ENCODE measurements at places on chromosomes 6 and 20.

GRCh38 chr6:93242049-93242448 lies 177.3 kb downstream of the EPHA7 start:
- DNase-seq: no peak

GRCh38 chr20:49584418-49585382 lies 16.8 kb upstream of the PTGIS start:
- no peak for DNase-seq

- DNase-seq: no peak
These were observed 229.0 kb downstream of the ZMYND8 start for GRCh38 chr20:47127546-47127945.

DNA sequence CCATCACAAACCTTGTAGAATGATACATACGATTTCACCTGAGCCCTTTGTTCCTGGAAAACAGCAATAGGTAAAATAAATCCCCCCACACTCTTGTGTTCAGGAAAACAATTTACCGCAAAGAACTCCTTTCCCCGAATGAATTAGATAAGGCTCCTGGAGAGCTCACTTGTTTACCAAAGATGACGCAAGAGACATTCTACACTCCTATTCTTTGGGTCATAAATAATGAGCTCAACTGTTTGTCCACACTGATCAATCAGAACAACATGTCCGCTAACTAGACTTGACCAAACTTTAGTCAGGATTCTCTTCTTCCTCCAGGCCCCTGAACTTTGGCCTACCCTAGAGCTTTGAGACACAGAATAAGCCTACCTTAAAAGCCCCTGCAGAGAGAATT lies 271.9 kb upstream of the OPRM1 start:
- no peak for DNase-seq
